Upper lobe of right lung (tissue), 1 donor: ENCODE measurements at places on chromosomes 6 and 20. TPM values are rescaled to one million over a fixed set of nuclear protein-coding genes. Genes with fewer than 3 reads are reported as not detected.

- H3K27me3 ChIP-seq: no peaks in the 10 kb centered on the region
- no peaks in the 10 kb centered on the region for H3K36me3 ChIP-seq
- peak overlapping the region; percentile 4 for H3K27ac ChIP-seq
- no peaks in the 10 kb centered on the region for H3K4me1 ChIP-seq
- DNase-seq: no peak
These were observed 23.3 kb downstream of the EDN1 start for GRCh38 chr6:12313306-12313991.

GRCh38 chr6:129099696-129100095 is 216.8 kb downstream of the LAMA2 start:
- no peaks in the 10 kb centered on the region for H3K36me3 ChIP-seq
- H3K4me1 ChIP-seq: peaks cover 7% of the 10 kb centered on the region
- no peak overlapping the region for H3K4me3 ChIP-seq
- H3K27ac ChIP-seq: no peak overlapping the region
- H3K27me3 ChIP-seq: no peaks in the 10 kb centered on the region

The PMEPA1 gene
- 49.1 TPM for total RNA-seq

The OTOR gene
- not detected for total RNA-seq
